ENCODE measurements at places on chromosomes 3 and 15. TPM values are rescaled to one million over a fixed set of nuclear protein-coding genes. Genes with fewer than 3 reads are reported as not detected.

Gene GATA2
- 5.5 TPM for total RNA-seq

Gene SPATA12
- total RNA-seq, result 0.52 TPM

Gene FBXW12
- not detected for total RNA-seq

Gene NGLY1
- total RNA-seq, result 19.1 TPM

Gene NPAP1
- total RNA-seq, result not detected

Gene TM6SF1
- 0.17 TPM for total RNA-seq

Gene PCSK6
- total RNA-seq, result 11.9 TPM

Gene ILDR1
- not detected for total RNA-seq

Gene ACAD11
- total RNA-seq, result 4.5 TPM

Gene TNIK
- 2.2 TPM for total RNA-seq

Gene HSPBAP1
- total RNA-seq, result 6.8 TPM

Gene CRYGS
- 0.57 TPM for total RNA-seq

Gene DAPK2
- total RNA-seq, result 2.3 TPM

Gene IL12A
- 0.49 TPM for total RNA-seq

Gene TRIM59
- total RNA-seq, result 8.9 TPM

Gene LRRC31
- total RNA-seq, result not detected
